ENCODE measurements at places on chromosomes 1 and 21.
A peak's percentile ranks its signal among the peaks of the same experiment; 100 is the strongest.

DNA sequence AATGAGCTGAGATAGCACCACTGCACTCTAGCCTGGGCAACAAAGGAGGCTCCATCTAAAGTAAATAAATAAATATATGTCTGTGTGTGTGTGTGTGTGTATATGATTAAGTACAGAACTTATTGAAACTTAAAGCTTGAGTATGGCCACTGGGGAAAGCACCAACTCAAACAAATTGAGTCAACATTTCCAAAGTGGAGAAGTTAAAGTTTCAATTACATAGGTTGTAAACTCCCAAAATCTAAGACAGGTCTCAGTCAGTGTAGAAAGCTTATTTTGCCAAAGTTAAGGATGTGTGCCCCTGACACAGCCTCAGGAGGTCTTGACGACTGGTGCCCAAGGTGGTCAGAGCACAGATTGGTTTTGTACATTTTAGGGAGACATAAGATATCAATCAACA, 458.9 kb upstream of the RGS18 start:
- DNase-seq, result no peak

GRCh38 chr1:205678286-205679111, 1.8 kb downstream of the SLC45A3 start:
- no peak for DNase-seq

- no peak for DNase-seq
These were observed 48.5 kb upstream of the CHRM3 start for GRCh38 chr1:239337799-239338430.

GRCh38 chr1:90488451-90488850, 228.7 kb downstream of the BARHL2 start:
- DNase-seq, result no peak

DNA sequence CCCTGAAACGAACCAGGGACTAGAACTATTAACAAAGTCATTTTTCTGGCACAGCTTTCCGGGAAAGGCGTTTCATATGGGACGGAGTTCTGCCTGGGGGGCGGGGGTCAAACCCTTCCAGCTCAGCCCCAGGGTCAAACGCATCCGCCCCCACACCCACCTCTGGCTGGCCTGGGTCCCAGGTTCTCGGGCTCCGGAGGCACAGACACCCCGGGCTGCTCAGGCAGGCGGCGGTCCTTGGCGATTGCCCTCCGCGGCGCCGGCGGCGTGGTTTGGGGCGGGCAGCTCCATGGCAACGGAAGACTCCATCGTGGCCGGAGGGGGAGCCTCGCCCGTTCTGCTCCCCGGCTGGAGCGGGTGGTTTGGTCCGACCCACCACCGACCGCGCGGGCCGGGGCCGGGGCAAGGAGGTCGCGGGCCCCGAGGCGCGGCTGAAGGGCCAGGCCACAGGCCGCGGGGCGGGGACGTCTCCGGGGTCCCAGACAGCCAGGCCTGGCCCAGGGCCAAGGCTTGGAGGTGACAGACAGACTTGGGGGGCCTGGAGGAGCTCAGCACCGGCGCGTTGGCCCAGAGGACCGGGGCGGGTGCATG, at the start of gene CFAP74:
TSS of gene CFAP74 (minus strand) at position 246 of the 591 bp plus-strand sequence. CDS start 12,830 bp downstream, outside the sequence.
- DNase-seq, result peak; percentile 6

GRCh38 chr1:176785791-176786190, 322.8 kb downstream of the PAPPA2 start:
- no peak for DNase-seq

- DNase-seq, result no peak
These were observed 3.5 kb upstream of the PRAMEF12 start for GRCh38 chr1:12769976-12770505.

- no peak for DNase-seq
These were observed 140.6 kb downstream of the SYT2 start for GRCh38 chr1:202569393-202570322.

- no peak for DNase-seq
These were observed 153.4 kb downstream of the GALNT2 start for GRCh38 chr1:230220478-230220877.

- DNase-seq, result no peak
These were observed 8.3 kb upstream of the CD101 start for GRCh38 chr1:116993286-116993685.

- DNase-seq, result no peak
These were observed 120.1 kb upstream of the SGIP1 start for GRCh38 chr1:66413838-66414175.

- DNase-seq, result no peak
These were observed at the start of gene TMEM82 for GRCh38 chr1:15742339-15742801. Gene TMEM82 (plus strand): TSS chr1:15742499. CDS start chr1:15742560, 61 bp downstream.

GRCh38 chr1:196372896-196373536, 235.2 kb downstream of the KCNT2 start:
- DNase-seq, result peak; percentile 25

GRCh38 chr1:20633190-20634064, at the start of gene PINK1:
Gene PINK1 (plus strand): TSS chr1:20633458. CDS start chr1:20633549, 91 bp downstream.
- DNase-seq, result peak; percentile 77

- DNase-seq, result no peak
These were observed 3.5 kb downstream of the PEX10 start for GRCh38 chr1:2408859-2409276.

DNA sequence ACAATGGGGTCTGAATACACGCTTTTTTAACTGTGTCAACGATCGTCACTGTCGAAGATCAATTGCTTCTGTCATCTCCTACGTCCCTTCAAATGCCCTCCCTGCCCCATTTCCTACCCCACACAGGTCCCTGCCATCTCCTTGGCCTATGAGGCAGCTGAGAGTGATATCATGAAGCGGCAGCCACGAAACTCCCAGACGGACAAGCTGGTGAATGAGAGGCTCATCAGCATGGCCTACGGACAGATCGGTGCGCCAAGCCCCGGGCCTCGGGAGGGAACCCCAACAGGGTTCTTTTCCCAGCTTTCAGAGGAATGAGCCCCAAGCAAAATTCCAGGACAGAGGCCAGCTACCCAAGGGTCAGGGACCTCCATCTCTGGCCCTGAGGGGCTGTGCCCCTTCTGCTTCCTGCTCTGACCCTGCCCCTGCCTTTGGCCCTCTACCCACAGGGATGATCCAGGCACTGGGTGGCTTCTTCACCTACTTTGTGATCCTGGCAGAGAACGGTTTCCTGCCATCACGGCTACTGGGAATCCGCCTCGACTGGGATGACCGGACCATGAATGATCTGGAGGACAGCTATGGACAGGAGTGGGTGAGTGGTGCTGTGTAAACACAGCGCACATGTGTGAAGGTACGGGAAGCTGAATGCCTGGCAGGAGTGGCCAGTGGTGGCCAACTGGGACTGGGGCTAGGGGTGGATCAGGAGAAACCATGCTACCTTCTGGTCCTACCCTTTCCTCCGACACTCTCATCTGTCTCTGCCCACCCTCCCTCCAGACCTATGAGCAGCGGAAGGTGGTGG, 15.1 kb upstream of the ATP1A4 start:
- no peak for DNase-seq

DNA sequence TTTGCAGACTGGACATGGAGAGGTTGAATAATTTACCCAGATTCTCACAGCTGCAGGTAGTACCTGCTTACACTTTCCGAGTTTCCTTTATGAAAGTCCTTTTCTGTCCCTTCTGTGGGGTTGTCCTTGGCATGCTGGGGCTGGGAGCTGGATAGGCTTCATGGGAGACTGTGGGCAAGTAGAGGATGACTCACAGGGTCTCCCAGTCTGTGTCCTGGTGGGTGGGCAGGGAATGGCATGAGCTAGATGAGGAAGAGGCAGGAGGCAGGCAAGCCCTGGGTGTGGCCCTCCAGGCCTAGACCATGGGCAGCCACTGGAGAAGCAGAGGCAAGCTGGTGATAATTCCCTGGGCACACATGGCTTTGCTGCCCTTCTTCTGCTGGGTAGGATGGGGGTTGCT, 80.6 kb downstream of the NAV1 start:
- DNase-seq, result no peak

DNA sequence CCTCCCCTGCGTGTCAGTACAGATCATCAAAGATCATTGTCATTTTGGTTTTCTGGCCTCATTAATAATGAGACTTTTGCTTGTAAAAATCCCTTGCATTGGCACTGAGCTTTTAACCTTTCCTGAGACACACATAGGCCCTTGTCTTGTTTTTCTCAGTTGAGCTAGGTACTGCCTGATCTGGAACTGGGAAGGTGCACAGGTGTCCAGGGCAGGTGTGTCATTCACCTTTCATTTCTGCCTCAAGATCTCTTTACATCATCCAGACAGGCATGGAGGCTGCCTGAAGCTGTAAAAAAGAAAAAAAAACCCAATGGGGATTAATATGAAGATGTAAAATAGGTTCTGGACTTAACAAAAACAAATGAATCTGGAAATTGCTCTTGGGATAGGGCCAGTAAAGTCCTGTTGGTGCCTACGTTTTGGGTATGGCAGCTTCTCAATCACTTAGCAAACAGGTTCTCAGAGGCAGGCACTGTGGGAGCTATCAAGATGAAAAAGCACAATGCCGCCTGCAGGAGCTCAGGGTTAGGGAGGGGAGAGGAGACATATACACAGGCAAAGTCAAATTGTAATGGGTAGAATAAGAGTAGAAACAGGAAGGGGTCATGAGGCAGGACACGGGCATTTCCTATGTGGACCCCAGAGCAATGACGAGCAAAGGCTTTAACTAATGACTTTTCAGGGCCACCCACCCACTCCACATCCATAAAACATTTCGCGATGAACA, 1.0 kb upstream of the KCNC4 start:
- no peak for DNase-seq

DNA sequence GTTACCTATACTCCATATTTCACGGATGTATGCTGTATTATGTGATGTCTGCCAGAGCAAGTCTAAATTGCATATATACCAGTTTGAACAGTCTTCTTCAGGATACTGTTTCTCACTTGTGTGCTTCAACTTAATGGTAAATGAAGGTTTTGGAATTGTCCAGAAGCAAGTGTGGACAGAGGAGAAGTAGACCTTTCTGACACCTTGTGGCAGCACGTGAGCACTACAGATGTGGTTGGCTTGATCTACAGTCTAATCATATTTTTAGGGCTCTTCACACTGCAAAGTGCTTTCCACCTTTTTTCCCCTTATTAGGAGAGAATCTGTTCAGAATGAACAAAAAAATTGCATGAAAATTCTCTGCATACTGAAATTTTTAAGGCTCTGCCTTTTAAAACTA, 10.9 kb downstream of the MORC3 start:
- peak; percentile 53 for DNase-seq

DNA sequence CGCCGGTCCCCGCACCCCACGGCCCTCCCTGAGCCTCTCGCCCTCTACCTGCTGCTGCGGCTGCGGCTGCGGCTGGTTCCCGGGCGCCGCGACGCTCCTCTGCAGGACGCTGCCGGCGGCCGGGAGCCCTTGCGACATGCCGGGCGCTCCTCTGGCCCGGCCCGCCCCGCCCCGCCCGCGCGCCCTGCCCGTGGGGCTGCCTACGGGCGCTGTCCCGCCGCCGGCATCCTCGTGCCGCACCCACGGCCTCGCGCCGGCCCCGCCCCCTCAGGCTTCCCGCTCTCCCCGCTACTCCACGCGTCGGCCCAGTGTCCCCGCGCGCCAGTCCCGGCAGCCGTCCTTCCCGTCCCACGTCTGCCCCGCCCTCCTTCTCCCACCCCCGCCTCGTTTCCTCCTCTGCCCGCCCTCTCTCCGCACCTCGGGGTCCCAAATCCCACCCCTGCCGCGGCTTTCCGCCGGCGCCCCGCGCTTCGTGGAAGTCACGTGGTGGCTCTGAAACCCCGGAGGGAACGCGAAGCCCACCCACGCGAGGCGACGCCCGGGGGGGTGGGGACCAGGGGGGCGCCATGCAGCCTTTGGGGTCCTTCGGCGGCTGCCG, at the start of gene BATF3:
TSS of gene BATF3 (minus strand) at position 216 of the 598 bp plus-strand sequence. CDS start at position 138, 78 bp downstream.
- peak; percentile 79 for DNase-seq

DNA sequence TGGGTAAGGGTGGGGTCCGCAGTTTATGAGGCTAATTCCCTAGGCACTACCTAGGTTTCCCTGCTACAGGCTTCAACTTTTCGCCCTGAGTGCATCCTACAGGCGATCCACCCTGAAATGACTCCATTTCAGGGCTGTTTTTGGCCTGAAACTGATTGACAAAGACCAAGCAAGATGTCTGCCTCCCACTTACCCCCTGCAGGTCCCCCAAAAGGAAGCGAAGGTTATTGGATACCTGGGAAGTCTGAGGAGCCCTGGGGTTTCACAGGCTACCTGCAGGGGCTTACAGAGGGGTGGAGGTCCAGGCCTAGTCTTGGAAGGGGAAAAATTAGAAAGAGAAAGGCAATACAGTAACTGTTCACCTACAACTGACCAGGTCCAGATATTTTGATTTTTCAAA, 3.3 kb upstream of the TBX15 start:
- DNase-seq, result no peak

DNA sequence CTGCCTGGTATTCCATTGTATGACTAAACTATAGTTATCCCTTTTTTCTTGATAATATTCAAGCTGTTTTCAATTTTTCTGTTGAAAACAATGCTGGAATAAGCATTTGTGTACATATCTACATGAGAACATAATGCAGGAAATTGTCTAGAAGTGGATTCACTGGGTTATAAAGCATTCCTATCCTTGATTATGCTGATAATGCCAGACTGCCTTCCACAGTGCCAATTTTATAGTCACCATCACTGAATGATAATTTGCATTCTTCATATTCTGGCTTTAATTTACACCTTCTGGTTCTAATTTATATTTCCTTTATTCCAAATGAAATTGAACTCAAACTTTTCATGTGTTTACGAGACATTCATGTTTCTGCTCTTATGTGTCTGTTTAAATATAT, 651.0 kb upstream of the PLXNA2 start:
- no peak for DNase-seq

DNA sequence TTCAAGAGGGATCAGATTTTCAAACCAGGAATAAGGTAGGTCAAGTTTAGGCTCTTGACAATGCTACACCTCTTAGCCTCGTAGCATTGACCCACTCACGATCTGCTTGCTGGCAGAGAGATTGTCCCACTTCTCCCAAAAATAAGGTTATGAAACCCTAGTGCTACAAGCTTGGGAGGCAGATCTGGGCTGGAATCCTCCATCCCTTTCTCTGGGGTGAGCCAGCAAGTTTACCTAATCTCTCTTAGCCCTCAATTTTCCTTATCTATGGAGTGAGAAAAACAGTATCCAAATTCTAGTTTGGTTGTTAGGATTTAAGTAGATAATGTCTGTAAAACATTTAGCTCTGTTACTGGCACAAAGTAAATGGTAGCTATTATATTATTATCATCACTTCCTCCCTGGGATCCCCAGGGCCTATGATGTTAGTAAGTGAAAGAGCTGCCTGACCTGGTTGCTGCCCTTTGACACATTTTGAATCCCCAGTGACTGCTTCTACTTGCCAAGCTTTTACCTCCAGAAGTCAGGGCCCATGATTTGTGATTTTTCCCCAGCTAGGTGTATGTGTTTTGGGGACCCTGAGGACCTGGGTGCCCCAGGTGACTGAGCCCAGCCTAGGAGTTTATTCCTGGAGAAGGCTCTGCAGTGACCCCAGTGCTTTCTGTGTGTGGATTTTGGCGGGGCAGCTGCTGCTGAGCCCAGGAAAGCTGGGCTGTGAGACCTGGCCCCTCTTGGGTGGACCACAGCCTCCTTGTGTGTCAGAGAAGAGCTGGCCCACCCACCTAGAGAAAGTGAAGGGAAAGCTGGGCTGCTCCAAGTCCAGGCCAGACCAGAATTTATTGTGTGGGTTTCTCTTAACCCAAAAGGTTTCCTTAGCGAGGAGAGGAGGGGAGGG, 48.2 kb upstream of the VANGL1 start:
- no peak for DNase-seq

All from activated CD4-positive, alpha-beta T cell treated with anti-CD3 and anti-CD28 coated beads, Interleukin-2, Interleukin-4, amounts not matched to agents 100 ng/mL and 50 ng/mL, durations not matched to agents 16 hours and 8 hours (primary cell).